ENCODE measurements at places on chromosomes 13 and 19. TPM values are rescaled to one million over a fixed set of nuclear protein-coding genes. Genes with fewer than 3 reads are reported as not detected.

Gene GJA3
- 11.9 TPM for polyA plus RNA-seq

GRCh38 chr19:49009828-49010227 lies 7.1 kb downstream of the LHB start:
- DNase-seq, result no peak

GRCh38 chr19:18141031-18141430 lies 11.9 kb upstream of the PIK3R2 start:
- DNase-seq, result no peak

GRCh38 chr19:44924243-44924725 lies 9.9 kb downstream of the APOC1 start:
- no peak for DNase-seq

DNA sequence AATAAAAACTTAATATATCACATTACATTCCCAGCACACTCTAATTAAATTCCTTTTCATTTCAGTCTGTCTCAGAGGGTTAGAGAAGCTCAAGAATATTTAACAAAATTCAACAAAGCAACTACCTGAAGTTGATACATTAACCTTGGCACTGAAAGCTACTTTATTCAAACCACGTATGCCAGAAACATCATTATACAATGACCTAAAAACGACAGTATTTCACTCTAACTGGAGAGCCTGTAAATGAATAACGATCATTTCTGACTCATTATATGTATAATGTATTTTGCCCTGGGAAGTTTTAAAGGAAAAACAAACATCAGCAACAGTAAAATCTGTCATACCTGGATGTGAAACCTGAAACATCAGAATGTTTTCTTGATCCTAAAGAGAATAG lies 270.1 kb downstream of the SLITRK5 start:
- no peak for DNase-seq

DNA sequence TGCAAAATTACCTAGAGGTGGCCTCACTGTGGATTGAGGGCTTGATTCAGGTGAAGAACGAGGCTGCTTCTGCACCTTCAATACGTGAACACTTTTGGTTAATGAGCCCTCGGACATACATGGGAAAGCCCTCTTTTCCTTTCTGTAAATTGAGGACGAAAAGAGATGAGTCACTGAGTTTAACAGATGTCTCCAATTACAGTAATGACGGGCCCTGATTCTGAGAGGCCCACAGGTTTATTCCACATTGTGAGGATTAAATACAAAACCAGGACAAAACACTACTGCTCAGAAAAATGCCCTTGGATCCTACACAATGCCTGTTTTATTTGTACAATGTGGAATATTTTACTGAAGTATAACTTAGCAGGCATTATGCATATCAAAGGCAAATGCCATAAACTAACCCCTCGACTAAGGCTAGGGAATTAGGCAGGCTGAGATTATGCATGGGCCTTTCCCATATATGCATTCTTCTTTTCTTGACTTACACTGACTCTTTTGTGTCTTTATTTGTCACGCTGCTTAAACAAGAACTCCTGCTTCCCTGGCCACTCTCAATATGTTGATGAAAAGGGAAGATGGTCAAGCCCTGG lies 819.9 kb downstream of the OLFM4 start:
- no peak for DNase-seq

DNA sequence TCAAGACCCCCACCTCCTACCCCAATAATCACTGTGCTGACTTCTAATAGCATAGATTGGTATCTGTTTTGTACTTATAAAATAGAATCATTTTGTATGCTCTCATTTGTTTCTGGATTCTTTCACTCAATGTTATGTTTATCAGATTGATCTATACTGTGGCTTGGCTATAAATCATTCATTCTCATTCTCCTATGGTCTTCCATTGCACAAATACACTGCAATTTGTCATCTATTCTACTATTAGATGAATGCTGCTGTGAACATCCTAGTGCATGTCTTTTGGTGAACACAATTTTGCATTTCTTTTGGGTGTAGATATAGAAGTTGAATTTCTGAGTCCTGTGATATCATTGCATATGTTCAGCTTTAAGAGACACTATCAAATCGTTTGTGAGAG lies 94.8 kb upstream of the AKAP11 start:
- DNase-seq, result no peak

Gene OR10H1
- not detected for polyA plus RNA-seq

- no peak for DNase-seq
Observed at GRCh38 chr19:32041681-32042292, 303.6 kb upstream of the ZNF507 start.

Gene OLFM4
- polyA plus RNA-seq, result 0.66 TPM

Gene B3GNT8
- 3.3 TPM for polyA plus RNA-seq

- no peak for DNase-seq
Observed at GRCh38 chr19:16316506-16316882, 8.1 kb upstream of the KLF2 start.

- no peak for DNase-seq
Observed at GRCh38 chr13:87078947-87079795, 592.0 kb upstream of the SLITRK5 start.

Gene PABPC3
- polyA plus RNA-seq, result 1.7 TPM

DNA sequence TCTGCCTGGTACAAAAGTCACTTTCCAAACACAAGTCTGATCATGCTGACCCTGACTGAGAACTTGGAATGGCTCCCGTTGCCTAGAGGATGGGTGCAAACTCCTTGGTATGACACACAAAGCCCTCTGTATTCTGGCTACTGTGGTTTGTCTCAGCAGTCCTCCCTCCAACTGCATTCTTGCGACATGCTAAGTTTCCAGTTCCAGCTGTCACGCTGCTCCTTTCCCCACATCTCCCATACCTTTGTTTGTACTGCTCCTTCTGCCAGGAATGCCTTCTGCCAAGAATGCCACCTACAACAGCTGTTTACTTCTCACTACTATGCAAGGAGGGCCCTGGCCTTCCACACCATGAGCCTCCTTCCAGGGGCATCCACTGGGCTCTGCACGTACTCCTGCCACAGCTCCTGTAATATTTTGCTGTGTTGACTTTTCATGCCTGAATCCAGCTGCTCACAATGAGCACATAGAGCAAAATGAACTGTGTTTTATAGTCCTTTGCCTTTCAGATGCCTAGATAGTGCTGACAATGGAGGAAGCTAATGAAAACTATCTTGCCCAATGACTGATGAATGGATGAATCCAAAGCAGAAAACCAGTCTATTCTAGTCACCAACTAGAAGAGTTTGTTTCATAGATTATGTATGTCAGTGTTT lies 543.7 kb downstream of the EFNB2 start:
- no peak for DNase-seq

GRCh38 chr19:36047835-36048234 lies 6.2 kb downstream of the THAP8 start:
- no peak for DNase-seq

DNA sequence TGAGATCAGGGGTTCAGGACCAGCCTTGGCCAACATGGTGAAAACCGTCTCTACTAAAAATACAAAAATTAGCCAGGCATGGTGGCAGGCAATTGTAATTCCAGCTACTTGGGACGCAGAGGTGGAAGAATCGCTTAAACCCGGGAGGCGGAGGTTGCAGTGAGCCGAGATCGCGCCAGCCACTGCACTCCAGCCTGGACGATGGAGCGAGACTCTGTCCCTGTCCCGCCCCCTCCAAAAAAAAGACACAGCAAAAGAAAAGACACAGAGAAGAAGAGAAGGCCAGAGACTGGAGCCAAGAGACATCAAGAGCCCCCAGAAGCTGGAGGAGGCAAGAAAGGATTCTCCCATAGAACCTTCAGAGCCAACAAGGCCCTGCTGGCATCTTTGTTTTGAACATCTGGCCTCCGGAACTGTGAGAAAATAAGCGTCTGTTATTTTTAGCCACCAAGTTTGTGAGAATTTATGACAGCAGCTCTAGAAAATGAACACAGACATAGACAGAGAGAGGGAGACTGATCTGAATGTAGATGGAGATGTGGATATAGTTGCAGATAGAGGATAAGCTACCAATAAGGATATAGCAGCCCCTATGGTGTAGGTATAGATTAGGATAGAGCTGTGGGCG lies 25.7 kb upstream of the PNMA8B start:
- no peak for DNase-seq

DNA sequence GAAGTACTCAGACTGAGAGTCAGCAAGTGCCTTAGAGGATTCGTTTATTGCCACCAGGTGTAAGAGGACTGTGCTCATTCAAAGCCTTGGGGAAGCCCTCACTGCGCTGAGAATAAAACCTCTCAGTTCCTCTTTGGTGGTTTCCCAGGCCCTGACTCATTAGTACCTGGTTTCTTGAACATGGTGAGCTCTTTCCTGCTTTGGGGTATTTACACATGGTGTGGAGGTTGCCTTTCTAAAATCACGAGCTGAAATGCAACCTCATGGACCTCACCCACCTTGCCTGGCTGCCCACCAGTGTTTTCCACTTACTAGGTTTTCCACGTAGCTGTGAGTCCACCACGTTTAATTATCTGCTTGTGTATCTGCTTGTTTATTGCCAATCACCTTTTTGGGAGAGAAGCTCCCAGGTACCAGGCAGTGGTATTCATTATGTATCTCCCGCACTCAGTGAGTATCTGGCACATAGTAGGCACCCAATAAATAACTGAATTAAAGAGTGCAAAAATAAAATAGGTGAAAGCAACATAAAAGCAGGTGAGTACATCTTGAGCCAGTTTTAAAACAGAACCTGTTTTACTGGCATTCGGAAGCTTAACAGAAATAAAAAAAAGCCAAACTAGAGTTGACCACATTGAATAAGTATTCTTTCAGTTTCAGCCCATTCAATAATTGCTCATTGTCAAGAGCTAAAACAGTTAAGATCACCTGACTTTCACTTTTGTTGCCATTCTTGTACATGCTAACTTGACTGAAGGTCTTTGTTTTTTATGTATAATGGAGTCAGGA lies 533.0 kb downstream of the MYO16 start:
- no peak for DNase-seq

GRCh38 chr13:96551546-96551945 lies 442.7 kb downstream of the OXGR1 start:
- no peak for DNase-seq

DNA sequence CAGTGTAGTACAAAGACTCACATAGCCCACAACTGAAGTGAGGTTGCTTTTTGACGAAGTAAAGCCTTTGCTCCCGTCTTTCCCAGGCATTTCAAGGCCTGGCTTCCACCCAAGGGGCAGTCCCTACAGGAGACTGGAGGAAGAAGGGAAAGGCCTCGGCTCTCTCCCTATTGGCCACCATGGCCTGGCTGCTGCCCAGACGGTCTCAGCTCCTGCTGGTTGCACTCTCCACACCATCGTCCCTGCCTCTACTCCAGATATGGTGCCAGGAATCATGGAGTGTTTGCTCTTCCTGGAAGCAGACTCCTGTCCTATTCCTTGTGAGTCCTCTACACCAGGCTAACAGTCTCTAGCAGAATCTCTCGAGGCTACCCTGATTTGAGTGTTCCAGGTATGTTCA lies 124.1 kb upstream of the UQCRFS1 start:
- DNase-seq, result no peak

DNA sequence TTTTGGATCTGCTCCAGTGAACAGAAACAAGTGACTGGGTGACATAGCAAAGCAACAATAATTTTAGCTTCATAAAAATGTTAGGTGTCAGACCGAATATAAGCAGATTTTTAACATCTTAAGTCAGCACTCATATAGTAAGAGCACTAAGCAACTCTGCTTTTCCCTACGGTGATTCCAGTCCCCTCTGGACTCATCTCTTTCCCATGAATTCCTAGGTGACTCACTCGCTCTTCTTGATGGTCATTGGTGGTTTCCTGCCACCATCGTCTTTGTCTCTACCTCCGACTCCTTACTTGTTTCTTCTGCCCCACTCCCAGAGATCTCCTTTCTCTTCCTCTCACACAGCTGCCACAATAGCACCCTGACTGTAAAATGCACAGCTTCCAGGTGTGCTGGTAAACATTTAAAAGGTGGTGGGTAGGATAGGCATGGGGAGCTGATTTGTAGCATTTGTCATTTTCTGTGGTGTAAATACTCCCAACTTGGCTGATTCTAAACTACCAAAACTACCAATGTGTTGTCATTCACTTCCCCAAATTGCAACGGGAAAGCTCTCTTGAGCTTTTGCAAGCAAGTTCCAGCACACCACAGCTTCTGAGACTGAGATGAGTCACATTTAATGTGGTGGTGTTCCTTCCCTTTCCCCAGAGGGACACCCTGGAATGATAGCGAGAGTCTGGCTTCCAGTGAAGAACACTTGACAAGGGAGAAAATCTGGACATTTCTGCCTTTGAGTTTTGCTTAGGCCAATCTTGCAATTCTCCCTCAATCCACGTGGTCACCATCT lies 42.8 kb upstream of the CLDN10 start:
- no peak for DNase-seq

DNA sequence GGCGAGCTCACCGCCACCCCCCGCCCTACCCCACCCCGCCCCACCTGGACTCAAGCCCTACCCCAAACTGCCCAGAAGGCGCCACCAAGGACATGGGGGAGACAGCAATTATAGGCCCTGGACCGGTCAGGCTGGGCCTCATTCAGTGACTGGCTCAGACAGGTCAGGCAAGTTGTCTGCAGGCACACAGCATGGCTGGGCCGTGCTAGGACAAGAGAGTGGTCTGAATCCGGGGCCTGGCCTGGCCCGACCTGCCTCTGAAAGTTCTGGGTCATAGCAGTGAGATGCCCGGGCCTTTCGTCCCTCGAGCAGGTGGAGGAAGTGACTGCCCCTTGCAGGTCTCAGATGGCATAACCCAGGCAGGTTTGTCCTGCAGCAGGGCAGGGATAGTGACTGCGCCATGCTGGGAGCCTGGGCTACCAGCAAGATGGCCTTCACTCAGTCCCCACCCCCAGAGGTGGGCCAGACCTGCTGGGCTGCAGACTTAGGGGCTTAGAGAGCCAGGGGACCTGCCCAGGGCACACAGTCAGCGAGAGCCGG lies 21.0 kb downstream of the COMP start:
- DNase-seq, result no peak

GRCh38 chr13:94305463-94305862 lies 174.0 kb downstream of the DCT start:
- no peak for DNase-seq

GRCh38 chr19:4051175-4052101 lies 15.3 kb downstream of the ZBTB7A start:
- no peak for DNase-seq

DNA sequence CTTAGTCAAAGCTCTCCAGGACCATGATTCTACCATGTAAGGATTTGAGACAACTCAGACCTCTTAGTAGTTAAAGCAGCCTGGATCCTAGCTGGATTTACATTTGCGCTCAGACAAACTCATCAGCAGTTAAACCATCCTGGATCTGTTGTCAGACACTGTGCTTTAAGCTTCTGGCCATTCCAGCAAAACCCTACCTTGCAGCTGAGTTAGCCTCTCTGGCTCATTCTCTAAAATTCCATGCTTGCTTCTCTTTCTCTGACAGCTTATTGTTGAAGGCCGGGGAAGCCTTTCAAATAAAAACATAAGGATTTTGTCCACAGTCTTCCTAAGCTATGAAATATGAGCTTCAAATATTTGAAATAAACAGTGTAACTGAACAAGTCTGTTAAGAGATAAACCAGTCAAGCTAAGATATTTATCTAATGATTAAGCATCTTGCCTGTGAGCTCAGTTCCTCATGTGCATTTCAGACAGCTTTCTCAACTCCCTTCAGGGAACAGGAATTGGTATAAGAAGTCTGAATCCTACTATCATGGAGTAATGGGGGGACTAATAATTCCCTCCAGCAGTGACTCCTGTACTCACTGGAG lies 89.3 kb downstream of the SLAIN1 start:
- DNase-seq, result no peak

Gene LSR
- polyA plus RNA-seq, result 66.3 TPM

Gene DNAJC3
- polyA plus RNA-seq, result 37.7 TPM

All from left renal pelvis (tissue), 4 donors.